ENCODE measurements at places on chromosomes 13 and 19.

- DNase-seq = peak; percentile 83
These were observed 9.1 kb upstream of the POP4 start for GRCh38 chr19:29596885-29597525.

DNA sequence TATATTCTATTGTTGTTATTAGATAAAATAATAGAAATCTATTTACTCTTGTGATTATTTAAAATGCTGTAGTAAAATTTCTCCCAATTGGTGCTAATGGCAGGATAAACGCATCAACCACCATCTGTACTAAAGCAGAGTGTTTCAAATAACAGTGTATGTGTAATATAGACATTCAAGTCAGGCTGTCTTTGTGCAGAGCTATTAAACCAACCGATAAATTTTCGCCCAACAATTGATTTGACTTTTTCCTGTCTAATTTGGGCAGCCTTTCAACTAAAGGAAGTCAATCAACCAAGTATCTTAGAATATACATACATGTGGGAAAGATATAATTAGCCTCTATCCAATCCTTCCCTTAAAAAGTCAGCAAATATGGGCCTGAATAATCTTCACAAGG lies 5.8 kb downstream of the AMER2 start:
- DNase-seq = no peak

DNA sequence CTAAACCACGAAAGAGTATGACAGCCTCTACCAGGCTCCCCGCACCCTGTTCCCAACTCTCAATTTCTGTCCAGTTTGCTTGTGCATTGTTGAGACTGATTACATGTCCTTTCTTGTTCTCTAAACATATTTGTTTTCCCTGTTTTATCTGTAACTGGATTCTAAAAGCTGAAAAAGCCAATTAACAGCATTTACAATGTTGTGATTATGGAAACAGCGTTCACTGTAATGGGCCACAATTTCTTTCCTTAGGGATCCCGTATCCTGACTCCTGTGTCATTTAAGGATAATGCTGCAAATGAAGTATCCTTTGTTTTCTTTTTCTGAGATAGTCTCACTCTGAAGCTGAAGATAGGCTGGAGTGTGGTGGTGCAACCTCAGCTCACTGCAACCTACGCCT lies 20.5 kb downstream of the EBPL start:
- DNase-seq = no peak

DNA sequence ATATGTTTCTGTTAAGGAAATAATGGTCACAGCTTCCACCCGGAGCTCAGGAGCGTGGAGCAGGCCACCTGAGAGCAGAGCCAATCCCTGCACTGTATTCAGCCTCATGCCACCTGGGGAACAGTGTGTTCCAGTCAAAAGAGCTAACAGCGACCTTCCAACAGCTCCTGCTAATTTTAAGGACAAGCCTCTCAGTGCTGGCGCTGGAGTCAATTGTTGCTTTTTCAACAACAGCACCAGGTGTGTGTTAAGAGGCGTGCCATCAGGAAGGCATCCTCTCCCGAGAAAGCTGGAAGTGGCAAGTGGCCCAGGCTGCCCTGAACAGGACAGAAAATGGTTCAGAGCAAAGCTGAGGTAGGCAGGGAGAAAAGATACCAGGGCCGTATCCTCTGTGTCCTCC lies 102.0 kb downstream of the CACNA1A start:
- DNase-seq = no peak

- DNase-seq = no peak
These were observed 10.6 kb downstream of the BCKDHA start for GRCh38 chr19:41408256-41408655.

GRCh38 chr19:40762754-40763470 lies 11.9 kb downstream of the SNRPA start:
- DNase-seq = no peak

DNA sequence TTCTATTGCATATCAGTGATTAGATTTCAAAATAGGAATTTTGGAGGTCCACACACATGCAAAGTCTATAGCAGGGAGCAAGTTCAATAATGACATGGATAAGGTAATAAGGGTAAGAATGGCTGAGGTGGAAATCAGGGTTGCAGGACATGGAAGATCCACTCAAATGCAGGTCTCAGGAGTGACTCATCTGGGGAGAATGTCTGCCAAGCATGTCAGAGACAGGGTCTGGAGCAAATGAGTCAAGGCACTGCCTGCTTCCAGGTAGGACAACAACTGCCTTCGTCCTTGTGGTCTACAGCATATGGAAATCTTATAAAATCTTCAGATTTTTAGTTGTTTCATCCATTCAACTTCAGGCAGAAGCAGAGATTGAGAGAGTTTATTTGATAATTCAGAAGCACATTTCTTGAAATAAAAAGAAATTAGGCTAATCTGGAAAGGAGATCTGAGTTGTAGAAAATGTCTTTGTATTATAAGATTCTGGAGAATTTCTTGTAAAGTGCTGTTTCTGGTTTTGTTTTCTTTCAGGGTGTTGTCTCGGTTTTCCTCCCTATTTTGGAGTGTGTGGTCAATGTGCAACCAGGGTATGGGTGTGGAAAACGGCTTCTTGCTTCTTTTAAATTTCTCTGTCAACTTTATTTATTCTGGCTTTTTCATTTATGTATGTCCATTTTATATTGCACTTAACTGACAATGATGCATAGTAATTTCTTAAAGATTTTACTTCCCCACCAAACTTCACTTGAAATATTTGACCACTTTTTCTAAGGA lies 748.8 kb downstream of the LIG4 start:
- DNase-seq = no peak

- DNase-seq = no peak
These were observed 554.0 kb upstream of the SPRY2 start for GRCh38 chr13:80894917-80895316.

DNA sequence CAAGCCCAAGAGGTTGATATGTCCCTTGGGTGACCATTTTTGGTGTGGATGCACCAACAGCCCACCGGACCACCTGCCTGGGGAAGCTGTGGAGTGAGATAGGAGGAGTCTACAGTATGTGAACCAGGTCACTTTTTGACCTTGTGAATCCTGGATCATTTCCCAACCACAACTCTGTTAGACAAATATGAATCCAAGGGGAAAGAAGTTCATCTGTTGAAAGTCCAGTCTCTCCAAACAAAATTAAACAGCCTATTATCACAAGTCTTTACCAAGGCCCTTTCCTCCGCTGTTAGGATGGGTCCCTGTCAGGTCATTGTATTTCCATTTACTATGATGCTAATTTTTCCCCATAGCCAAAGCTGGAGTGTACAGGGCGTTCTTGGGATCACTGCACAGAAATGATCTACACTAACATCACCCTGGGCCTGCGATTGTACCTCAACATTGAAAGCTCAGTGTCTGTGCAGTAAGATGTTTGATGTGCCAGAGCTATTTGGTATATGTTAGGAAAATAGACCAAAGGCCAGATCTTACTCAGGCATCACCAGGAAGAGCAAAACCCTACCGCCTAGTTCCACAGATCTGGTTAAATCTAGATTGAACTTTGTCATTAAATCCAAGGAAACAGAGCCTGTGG lies 117.1 kb downstream of the STARD13 start:
- DNase-seq = no peak

DNA sequence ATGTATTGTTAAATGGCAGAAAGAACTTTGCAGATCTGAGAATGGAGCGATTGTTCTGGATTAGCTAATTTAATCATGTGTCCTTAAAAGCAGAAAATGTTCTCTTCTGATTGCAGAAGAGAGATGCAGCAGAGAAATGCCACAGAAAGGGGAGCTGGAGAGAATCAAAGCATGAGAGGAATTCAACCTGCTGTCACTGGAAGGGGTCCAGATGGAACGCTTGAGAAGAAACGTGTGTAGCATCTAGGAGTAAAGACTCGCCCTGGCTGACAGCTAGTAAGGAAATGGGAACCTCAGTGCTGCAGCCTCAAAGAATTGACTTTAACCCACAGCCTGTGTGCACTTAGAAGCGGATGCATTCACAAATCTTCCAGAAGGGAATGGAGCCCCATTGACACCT lies 502.8 kb downstream of the KLF12 start:
- DNase-seq = no peak

DNA sequence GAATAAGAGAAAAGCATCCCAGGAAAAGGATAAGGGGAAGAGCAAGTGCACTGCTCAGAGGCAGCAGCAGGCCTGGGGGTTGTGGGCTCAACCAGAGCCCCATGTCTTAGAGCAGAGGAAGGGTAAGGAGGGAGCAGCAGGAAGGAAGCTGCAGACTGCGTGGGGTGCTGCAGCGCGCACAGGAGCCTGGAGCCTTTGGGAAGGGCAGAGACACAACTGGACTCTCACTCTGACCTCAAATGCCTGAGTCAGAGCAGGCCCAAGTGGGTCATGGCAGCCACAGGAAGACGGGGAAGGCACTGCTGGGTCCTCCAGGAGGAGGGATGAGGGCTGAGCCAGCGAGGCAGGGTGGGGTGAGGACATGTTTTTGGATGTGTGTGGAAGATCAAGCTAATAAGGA lies 31.6 kb downstream of the SIGLEC7 start:
- DNase-seq = no peak

- no peak for DNase-seq
These were observed 15.1 kb downstream of the GARRE1 start for GRCh38 chr19:34269489-34269888.

DNA sequence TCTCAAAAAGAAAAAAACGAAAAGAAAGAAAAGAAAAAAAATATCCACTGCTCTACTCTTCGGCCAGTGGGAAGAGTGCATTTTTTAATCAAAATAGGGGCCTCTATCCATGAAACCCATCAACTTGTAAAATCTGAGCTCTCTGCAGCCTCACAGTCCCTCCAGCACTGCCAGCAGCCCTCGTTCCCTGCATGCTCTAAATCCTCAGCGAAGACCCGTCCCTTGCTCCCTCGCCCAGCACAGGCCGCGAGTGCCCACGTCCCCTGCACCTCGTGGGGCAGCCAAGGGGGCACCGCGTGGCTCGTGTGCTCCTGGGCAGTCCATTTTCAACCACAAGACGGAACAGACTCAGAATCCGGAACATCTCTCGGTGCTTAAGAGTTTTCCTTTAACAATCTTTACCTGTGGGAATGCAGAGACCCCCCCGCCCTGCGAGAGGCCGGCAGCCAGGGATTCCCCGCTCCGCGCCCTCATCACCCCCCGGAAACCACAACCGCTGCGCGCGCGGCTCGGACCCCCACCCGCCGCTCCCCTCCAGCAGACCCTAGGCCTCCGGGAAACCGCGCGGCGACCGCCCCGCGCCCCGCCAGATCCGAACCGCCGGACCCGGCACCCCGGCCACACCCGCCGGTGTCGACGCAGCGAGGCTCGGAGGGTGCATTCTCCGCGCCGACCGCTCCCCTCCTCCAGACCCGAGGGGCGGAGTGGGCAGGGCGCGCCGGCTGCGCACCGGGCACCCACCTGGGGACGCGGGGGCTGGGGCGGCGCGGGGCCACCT lies 638 bp downstream of the ANKRD27 start:
- DNase-seq = no peak

GRCh38 chr19:41708481-41708880 lies at the start of gene CEACAM5:
CEACAM5 (plus strand) TSS chr19:41708626; CDS start chr19:41708732, 106 bp downstream.
- DNase-seq = peak; percentile 49

- no peak for DNase-seq
These were observed 765.9 kb upstream of the SLITRK1 start for GRCh38 chr13:84648069-84648640.

DNA sequence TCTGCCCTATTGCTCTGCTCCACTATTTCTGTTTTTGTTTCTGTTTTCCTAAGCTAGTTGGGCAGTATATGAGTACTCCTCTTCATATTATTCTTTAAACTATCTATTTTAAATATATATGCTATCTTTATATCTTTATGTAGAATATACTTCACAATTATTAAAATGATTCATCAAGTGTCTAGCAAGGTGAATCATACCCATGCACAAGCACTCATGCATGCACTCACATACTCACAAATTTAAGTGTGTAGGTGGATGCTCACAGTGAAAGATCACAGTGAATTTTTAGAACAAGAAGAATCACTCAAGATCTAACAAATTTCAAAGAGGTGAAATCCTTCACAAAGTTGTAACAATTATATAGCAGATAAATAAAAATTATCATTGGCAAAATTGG lies 435.6 kb upstream of the SLITRK5 start:
- no peak for DNase-seq

DNA sequence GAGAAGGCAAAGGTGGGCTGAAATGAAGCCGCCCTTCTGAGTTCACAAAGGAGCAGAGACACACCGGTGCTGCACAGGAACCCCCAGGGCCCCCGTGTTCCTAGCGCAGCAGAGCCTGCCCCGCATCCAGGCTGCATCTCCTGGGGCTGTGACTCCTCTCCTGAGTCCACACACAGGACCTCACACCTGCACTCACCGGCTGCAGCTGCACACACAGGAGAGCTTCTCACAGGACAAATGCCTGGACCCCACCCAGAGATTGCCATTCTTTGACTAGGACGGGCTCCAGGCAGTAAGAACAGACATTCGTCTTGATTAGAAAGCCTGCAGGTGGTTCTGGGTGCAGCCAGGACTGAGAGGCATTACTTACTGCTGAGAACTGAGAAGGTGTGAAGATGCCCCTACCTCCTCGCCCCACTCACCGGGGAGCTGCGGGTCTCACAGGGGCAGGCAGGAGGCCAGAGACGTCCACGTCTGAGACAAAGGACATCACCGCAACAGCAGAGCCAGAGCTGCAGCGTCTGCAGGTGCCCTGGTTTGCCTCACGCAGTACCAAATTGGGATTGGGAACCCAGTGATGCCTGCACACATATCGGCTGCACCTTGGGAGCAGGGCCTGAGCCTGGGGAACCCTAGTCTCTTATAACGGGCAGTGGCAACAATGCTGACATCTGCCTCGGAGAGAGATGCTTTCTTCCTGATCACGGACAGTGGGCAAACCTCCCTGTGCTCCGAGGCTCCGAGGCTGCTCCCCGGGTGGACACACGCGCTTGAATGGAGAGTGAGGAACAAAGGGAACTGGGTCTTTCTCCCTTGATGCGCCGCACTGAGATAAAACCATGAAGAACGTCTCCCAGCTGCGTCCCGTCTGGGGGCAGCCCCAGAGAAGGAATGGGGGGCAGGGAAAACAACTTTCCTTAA lies 50.4 kb downstream of the RASA3 start:
- DNase-seq = peak; percentile 24

- no peak for DNase-seq
These were observed 1120.7 kb downstream of the DIAPH3 start for GRCh38 chr13:59043016-59043415.

DNA sequence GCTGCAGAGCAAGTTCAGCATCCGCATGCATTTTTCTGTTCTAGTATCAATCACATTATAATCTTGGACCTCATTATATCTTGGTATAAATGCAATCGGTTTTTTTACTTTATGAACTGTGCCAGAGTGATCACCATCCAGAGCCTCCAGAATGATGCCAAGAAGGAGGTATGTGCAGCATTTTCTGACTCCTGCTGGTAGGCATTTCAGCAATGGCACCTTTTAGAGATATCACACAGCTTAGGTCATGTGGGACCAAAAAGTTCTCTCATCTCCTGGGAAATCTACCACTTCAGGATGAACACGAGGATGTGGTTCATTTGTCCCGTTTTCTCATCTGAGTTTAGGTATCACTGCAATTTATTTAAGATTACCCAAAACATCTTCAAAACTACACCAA lies 220.4 kb downstream of the VWA8 start:
- no peak for DNase-seq

DNA sequence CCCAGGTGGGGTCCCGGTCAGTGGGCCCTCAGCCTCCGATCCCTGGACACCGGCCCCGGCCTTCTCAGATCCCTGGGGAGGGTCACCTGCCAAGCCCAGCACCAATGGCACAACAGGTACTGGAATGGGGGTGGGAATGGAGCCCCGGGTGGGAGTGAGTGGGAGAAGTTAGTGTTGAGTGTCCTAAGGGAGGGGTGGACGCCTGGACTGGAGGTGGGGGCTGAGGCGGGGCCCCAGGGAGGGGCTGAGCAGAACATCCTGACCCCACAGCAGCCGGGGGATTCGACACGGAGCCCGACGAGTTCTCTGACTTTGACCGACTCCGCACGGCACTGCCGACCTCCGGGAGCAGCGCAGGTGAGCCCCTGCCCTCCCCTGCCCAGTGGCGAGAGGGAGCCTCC lies 17.7 kb downstream of the EPN1 start:
- no peak for DNase-seq
